NCI-H1930 (cell line): ENCODE measurements at places on chromosomes 16 and 17.

DNA sequence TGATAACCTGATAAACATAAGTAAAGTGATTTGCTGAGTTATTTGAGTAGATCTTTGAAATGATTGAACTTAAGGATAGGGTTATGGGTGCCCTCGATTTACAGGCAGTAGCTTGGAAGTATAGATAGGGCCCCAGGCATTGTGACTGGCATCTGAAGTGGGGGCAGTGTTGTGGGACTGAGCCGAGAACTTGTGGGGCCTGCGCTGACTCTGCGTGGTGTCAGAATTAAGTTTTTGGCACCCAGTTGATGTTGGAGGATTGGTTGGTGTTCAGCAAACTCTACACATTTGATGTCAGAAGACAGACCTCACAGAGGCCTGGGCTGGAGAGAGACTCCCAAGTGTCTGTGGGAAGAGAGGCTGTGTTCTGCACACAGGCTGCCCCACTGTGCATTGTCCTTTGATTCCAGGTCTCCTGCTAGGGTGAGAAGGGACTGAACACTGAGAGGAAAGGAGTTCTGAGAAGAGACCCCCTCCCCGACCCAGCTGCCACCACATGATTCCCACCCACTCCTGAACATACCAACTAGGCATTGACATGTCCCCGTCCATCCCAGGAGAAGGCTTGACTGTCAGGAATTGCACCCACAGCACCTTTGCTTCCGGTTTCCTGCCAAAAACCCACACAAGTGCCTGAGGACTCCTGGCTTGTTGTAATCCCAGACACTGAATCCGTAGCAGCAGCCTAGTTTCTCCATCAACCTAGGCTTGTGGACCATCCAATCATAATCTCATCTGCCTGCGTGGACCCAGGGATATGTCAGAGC lies 4.5 kb downstream of the ZNF267 start:
- DNase-seq: no peak

DNA sequence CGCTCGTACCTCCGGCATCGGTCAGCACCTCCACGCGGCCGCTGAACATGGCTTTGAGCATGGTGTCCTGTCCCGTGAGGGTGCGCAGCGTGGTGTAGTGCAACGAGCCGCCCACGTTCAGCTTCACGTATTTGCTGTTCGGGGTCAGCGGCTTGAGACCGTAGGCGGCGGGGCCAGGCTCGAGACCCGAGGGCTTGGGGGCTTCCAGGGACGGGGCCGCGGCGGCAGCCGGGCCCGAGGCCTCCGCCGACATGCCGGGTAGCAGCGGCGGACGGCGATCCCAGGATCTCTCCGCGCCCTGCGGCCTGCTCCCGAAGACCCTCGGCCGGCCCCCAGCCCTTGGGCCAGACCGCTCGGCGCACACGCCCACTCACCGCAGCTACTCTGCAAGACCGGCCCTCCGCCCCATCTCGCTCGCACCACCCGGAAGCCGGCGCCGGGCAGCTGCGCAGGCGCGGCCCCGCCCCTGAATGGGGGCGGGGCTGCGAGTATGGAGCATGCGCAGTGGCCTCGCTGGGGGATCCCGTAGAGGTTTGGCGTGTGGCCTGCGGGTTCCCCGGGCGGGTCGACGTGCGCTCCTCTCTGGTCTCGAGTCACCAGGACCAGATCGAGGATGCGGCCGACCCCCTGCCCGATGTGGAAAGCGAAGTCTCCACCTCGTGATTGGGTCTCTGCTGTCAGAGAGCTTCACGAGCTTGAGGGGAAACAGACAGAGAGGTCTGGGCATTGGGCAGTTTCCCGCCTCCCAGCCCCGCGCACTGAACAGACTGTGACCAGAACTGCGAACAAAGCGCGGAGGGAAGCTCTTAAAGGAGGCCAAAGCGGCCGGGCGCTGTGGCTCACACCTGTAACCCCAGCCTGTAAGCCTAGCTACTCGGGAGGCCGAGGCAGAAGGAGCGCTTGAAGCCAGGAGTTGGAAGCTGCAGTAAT lies at the start of gene KCTD13:
Gene KCTD13 (minus strand): TSS at position 446 of the 930 bp plus-strand sequence. CDS start 193 bp downstream, at position 253.
- DNase-seq: peak; percentile 90

DNA sequence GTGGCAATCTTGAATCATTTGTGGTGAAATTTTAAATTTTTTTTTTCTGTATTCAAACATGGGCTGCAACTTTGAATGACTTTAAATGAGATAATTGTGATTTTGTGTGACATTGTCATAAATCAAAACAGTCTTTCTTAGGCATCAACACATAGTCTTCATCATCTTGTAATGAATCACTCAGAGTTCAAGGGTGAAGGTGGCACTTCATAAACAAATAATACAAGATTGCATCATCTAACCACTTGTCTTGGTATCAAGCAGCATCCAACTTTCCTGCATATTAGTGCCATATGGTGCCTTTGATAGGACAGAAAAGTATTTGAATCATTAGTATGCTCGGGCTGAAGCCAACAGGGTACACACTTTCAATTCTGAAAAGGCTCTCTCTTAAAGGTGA lies 392.4 kb upstream of the GOT2 start:
- DNase-seq: no peak

GRCh38 chr16:55900616-55901393 lies 25.6 kb upstream of the CES5A start:
- no peak for DNase-seq

DNA sequence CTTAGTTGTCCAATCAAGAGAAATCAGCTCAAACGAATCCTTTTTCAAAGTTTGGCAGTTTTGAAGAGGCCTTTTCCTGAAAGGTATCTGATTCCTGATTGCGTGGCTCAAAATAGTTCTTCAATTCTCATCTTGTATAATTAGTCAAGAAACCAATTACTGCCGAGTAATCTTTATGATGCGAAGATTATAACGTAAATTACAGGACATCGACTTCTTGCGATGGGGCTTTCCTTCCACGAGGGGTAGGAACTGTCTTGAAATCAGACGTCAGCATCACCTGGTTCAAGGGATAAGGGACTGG lies 644 bp upstream of the ARL2BP start:
- peak; percentile 33 for DNase-seq

DNA sequence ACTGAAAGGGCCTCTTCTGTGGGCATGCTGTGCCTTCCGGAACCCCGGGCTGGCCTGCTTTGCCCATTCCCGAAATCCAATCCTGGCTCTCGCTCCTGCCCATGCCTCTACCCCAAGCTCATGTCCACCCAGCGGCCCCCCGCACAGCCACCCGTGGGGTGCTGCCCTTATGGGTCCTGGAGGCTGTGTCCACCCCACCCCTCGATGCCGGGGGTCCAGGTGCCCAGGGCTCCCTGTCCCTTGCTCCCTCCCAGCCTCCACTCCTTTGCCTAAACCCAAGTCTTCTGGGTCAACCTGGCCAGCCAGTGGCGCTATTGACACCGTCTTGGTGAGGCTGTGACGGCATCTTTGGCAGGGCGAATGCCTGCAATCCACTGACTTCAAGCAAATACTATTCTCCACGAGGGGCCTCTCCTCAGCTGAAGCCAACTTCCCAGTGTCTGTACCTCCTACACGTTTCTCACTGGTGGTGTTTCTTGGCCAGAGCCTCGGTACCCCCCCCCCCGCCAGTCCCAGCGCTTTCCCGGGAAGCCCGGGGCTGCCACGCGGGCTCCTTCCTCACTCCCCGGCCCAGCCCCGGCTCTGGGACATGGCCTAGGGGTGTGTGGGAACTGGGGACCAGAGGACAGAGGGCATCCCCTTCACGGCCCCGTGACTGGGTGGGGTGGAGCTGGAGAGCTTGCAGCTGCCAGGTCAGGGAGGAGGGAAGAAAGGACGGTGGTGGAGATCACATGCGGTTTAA lies 12.2 kb upstream of the DUS1L start:
- DNase-seq: no peak

GRCh38 chr16:86212706-86213436 lies 297.5 kb upstream of the FOXF1 start:
- no peak for DNase-seq

GRCh38 chr16:86555704-86556075 lies 655 bp upstream of the MTHFSD start:
- no peak for DNase-seq

- DNase-seq: no peak
Observed at GRCh38 chr16:66093191-66093590, 273.3 kb upstream of the CDH5 start.

DNA sequence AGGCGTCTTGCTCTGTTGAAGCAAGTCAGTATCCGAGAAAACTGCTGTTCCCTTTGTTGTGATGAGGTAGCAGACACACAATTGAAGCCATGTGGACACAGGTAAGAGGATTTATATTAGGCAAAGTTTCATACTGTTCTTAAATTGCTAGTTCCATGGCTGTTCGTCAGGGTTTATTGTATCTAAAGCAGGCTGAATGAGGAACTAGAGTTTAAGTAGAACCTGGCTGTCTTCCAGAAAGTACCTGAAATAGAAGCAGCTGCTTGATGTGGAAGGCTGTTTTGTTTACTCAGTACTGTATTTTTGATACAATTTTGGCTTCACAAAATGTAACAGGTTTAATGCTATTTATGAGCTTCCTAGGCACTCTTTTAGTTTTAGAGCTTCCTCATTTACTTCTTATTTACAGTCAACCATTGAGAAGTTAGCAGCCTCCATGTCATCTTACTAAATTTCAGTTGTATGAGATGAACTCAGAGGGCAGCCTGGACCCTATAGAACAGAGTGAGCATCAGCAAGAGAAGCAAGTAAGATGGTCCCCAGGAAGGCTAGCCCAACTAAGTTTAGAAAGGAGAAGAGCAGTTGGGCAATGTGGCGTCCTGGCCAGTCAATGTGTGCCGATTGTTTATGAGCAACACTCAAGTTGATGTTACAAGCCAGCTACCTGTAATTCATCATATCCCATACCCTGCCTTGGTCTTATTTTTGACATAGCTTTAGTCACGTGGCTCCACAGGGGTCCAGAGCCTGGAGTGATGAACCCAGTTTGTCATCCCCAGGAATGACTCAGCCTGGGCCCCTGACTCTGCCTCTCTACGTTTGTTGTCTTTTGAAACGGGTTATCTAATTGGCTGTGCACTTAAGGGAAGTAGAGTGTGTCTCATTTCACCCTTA lies 9.7 kb upstream of the ARL2BP start:
- DNase-seq: no peak

DNA sequence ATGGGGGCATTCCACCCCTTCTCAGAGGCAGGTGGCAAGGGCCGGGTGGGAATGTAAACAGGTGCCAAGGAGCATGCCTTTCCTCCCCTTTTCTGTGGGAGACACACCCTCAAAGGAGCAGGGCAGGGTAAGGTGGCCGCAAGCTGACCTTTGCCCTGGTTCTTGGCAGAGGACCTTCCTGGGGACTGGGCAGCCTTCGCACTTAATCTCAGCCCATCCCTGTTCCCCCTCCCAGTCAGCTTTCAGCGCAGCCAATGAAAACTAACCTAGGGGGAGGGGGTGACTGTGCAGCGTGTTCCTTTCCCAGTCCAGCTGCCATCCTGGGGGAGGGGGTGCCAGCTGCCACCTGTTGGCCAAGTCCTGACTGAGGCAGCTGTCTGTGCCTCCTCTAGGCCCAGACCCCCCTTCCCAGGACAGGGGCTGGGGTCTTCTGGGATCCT lies 2.8 kb downstream of the TRAF4 start:
- no peak for DNase-seq

DNA sequence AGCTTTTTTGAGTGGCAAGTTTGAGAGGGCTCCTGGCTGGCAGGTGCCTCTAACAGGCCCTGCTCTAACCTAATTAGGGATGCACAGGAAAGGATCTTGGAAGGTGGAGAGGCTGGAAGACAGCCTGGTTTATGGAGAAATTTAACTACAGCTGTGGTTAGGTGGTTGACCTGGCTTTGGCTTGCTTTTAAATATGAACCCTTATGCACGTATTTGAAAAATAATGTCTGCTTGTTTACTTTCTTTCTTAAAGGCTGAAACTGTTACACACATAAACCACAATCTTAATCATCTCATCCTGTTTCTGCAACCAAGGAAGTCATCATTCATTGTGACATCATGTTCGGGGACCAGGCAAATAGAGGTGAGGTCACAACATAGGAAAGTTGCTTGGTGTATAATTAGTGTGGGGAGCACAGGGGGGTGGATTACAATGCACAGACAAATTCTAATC lies 23.1 kb upstream of the DHRS13 start:
- no peak for DNase-seq

- DNase-seq: no peak
Observed at GRCh38 chr17:19720631-19721426, 4.4 kb upstream of the SLC47A2 start.

GRCh38 chr16:58464916-58465731 lies 34.8 kb upstream of the NDRG4 start:
- DNase-seq: no peak

- peak; percentile 40 for DNase-seq
Observed at GRCh38 chr16:8936421-8936820, 27.3 kb downstream of the USP7 start.

DNA sequence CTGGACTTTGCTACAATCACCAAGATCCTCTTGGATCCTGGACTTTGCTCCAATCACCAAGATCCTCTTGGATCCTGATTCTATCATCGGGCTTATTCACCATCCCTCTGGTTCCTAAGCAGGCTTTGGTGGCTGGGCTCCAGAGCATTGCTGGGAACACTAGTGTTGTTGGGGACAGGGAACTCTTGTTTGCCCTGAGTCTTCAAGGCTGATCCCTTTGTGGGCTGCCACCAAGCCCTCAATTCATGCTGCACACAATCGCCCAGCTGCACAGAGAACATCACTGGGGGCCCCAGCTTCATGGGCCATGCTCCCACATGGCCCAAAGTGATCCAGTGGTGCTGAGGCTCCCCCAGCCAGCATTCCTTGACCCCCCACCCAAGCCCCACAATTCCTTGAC lies 88.3 kb downstream of the TMEM132E start:
- no peak for DNase-seq

DNA sequence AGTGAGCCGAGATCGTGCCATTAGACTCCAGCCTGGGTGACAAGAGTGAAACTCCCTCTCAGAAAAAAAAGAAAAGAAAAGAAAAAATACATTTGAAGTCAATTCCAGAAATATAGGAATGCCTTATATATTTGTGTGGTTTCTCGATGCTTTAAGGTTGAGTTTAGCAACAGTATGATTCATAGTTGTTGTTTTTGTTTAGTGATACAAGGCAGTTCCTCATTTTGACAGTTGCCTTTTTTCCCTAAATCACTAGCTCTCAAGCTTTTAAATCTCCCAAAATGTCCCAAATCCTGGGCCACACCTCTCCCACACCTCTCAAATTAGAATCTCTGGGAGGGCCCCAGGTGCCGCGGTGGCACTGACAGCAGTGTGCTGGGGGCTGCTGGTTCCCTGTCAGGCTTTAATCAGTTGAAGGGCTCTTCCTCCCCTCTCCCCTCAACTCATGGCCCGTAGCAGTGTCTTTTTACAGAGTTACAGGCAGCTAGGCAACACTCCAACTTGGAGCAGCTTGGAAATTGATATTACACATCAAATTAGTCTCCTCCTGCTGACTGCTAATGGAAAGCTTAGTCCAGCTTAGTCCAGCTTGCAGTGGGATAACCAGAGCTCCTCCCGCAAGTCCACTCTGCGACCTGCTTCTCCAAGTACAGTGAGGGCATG lies 58.4 kb downstream of the EPN2 start:
- no peak for DNase-seq
